ENCODE measurements at places on chromosomes 2 and 18. TPM values are rescaled to one million over a fixed set of nuclear protein-coding genes. Genes with fewer than 3 reads are reported as not detected.

The CCDC121 gene
- 5.9 TPM for total RNA-seq

The NT5C1B gene
- total RNA-seq, result not detected

The ACADL gene
- total RNA-seq, result 9.2 TPM

The NAGK gene
- total RNA-seq, result 34.0 TPM

The MAPRE3 gene
- 15.4 TPM for total RNA-seq

The NR4A2 gene
- 7.8 TPM for total RNA-seq

The PPP1R1C gene
- total RNA-seq, result 2.7 TPM

The ESPNL gene
- 0.16 TPM for total RNA-seq

The IL1RL2 gene
- total RNA-seq, result 0.47 TPM

The MREG gene
- total RNA-seq, result 2.5 TPM

The ZDBF2 gene
- 35.7 TPM for total RNA-seq

The MC4R gene
- 1.4 TPM for total RNA-seq

The DYSF gene
- 0.47 TPM for total RNA-seq

The PARD6G gene
- 9.5 TPM for total RNA-seq

Data from occipital lobe (tissue), 3 donors.